ENCODE measurements at places on chromosomes 1 and 21.

- DNase-seq, result no peak
Measured at GRCh38 chr1:9872430-9873165, 37.5 kb downstream of the CTNNBIP1 start.

- no peak for DNase-seq
Measured at GRCh38 chr1:208461680-208462079, 217.5 kb upstream of the PLXNA2 start.

- DNase-seq, result no peak
Measured at GRCh38 chr1:173827611-173828010, 2.9 kb upstream of the CENPL start.

DNA sequence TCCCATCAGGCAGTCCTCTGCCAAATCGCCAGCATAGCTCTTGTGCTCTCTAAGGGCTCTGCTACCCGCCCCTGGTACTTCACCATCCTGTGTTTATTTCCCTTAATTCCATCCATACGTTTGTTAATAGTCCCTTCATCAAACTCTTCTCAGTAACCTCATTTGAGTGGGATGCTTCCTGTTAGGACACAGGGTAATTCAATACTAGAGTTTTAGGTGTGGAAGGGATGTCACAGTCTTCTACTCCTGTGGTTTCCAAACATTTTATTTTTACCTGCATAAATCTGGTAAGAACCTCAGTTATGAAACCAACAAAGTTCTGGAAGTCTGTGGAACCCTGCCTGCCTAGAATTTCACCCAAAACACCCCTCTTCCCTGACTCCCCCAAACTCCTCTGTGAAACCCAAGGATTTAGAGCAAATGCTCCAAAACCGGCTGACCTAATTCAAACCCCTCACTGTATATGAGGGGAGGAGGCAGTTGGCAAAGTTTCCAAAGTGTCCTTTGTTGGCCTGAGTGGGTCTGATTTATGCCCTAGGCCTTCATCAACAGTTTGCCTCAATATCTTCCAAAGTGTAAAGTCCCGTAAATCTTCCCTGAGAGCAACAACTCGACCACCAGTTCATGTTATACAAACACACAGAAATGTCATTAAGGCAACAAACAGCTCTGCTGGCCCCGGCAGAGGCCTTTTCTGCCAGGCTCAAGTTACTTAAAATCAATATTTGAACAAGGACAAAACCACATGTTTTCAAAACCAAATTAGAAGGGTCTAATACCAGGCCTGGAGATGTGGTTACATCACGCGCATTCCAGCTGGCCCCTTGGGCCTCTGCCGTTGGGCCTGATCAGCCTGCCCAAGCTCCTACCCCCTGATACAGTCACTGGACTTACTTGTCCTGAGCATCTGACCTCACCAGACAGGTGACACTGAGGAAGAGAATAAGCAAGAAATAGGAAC, 82.4 kb upstream of the FGGY start:
- DNase-seq, result peak; percentile 26

DNA sequence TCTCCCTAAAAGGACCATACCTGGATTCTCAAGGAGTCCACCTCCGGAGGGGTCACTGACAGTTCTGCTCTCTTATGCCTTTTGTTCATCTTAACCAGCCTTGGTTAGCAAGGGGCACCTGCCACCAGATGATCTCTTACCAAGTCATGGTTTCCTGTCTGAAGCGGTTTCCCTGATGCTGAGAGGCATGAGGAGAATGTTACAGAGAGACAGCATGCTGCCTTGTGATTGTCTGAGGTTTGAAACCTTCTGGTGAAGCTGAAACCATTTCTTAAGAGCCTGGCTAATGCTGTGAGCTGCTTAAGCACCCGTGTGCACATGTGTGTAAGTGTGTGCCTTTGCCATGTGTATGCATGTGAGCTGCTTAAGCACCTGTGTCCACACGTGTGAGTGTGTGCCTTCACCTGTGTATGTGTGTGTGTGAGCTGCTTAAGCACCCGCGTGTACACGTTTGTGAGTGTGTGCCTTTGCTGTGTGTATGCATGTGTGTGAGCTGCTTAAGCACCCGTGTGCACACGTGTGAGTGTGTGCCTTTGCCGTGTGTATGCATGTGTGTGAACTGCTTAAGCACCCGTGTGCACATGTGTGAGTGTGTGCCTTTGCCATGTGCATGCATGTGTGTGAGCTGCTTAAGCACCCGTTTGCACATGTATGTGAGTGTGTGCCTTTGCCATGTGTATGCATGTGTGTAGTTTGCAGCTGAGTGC, 136.4 kb upstream of the COL6A1 start:
- DNase-seq, result no peak

DNA sequence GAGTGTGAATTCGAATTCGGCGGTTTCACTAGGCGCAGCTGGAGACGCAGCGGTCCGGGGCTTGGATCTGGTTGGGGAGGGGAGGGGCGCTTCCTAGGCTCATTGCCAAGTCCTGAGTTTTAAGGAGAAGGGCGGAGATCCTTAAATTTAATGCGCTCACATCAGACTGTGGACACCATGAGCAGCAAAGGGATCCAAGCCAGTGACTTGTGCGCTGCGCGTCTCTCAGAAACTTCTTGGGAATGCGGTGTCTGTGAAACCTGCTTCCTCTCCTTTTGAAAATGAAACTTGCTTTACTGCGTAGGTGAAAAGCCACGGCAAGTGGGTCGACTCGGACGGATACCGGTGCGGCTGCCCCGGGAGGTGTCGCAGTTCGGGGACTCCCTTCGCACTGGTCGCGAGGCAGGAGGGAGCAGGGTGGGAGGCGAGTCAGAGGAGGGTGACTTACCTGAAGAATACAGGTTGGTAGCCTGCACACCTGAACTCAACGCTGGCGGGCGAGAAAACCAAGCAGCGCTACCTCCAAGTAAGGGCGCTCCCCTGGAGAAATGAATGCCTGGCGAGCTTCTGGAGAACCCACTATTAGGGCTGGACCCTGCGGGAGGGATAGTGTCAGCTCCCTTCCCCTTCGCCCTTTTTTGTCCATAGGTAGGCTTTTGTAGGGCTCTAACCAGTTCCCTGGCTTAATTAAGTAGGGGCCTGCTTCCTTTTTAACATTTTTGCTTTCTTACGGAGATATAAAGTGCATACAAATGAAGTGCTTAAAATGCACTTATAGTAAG, 992 bp downstream of the TENT5C start:
- DNase-seq, result peak; percentile 70

- DNase-seq, result no peak
Measured at GRCh38 chr1:225361176-225361575, 66.7 kb downstream of the LBR start.
